NAMALWA (cell line): ENCODE measurements at places on chromosomes 13 and 19.
A peak's percentile ranks its signal among the peaks of the same experiment; 100 is the strongest.

DNA sequence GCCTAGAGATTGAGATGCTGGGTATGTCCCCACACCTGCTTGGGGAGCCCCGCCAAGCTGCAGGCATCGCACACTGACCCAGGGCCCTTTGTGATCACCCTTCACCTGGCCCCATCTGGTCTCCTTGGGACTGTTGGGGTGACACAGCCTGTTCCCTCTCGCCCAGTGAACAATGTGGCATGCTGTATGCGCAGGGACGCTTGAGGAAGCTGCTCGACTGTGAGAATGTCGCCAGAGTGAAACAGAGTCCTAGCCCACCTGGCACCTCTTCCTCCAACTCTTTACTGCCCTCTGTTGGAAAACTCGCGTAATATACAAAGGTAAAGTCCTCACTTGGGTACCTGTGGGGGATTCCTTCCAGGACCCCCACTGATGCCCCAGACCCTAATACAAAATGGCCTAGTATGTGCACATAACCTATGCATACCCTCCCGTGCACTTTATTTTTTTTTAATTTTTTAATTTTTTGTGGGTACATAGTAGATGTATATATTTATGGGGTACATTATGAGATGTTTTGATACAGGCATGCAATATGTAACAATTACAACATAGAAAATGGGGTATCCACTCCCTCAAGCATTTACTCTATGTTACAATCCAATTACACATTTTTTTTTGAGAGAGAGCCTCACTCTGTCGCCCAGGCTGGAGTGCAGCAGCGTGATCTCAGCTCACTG is 9.0 kb downstream of the BLOC1S3 start:
- peak; percentile 75 for DNase-seq

DNA sequence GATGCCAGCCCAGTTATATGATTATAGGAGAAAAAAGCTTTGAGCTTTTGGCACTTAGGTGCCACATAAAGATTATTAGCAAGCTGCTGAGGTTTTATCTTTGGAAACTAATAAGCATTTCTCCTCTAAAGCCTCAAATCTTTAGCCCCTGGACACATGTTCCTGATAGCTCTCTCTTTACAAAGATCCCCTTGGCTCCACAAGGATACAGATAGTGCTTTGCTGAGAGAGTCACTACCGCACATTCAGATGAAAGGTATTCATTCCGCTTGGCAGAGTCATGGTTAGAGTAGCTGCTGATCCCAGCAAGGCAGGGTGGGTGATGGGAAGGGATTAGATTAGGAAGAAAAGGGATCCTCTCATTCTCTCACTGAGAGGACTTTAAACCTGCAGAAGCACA is 28.2 kb upstream of the PSG7 start:
- no peak for DNase-seq

DNA sequence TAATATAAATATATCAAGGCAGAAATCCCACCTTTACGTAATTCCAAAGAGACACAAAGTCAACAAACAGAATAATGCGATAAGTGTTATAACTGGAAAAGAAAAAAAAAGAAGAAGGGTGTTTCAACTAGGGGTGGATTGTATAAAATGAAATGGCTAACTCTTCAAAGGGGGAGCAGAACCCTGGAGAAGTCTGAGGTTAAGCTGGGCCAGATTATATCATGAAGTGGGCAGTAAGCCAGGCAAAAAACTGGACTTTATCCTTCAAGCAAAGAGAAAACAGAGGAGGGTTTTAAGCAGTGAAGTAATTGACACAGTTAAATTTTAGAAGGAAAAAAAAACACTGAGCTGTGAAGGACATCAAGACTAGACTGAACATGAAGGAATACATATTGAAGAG is 41.9 kb downstream of the TBC1D4 start:
- no peak for DNase-seq

DNA sequence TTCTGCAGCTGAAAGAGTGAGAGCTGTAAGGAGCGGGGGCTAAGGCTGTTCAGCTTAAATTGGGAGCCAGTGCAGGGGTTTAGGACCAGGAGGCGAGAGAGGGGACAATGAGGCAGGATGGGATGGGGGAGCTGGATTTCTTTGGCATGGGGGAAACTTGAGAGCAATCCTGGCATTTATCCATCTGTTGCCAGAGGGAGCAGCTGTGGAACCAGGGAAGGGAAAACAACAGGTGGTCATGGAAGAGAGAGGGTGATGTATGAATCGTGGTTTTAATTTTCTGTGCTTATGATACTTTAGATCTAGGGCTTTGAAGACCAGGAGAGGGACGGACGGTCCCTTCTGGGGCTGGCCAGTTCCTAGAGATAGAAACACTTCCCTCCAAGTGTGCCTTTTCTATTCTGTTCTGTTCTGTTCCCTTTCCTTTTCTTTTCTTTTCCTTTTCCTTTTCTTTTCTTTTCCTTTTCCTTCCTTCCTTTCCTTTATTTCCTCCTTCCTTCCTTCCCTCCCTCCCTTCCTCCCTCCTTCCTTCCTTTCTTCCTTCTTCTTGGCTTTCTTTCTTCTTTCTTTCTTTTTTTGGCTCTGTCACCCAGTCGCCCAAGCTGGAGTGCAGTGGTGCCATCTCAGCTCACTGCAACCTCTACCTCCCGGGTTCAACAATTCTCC is 16.0 kb upstream of the CCL25 start:
- DNase-seq, result no peak

DNA sequence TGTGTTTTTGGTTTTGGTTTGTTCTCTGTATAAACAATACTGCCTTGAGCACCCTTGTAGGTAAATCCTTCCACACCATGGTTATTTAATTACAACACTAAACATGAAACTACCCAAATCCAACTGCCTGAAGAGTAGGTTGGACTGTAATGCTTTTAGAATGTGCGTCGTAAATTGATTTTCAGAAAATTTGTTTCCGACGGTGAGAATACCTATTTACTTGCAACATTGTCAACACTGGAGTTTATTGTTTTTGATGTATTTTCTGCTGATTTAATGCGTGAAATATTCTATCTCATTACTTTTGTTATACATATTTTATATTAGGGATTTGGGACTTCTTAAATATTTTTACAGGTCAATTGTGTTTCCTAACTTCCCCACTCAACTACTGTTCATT is 48.2 kb downstream of the ADGRE1 start:
- DNase-seq, result no peak

GRCh38 chr13:44068737-44069136 is 189.0 kb downstream of the LACC1 start:
- no peak for DNase-seq
